Spleen (tissue), 13 donors: ENCODE measurements at places on chromosomes 1 and 21.

DNA sequence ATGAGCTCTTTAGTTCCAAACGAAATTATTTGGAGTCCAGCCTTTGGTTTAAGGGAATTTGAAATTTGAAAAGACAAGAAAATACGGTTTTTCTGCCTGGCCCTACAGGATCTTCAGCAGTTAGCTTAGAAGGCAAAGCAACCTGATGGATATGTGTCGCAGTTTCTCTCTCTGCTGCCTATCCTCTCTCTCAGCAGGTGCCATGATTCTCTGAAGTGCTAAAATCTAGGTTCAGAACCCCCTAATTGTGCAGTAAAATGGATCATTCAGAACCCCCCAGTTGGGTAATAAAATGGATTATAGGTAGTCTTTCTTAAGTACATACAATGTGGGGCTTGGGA, 446 bp upstream of the DEPDC1 start:
- H3K36me3 ChIP-seq, result no peaks in the 10 kb centered on the region
- H3K4me1 ChIP-seq, result peaks cover 30% of the 10 kb centered on the region
- no peak overlapping the region for H3K27ac ChIP-seq
- peak overlapping the region; percentile 55 for H3K4me3 ChIP-seq
- DNase-seq, result no peak

DNA sequence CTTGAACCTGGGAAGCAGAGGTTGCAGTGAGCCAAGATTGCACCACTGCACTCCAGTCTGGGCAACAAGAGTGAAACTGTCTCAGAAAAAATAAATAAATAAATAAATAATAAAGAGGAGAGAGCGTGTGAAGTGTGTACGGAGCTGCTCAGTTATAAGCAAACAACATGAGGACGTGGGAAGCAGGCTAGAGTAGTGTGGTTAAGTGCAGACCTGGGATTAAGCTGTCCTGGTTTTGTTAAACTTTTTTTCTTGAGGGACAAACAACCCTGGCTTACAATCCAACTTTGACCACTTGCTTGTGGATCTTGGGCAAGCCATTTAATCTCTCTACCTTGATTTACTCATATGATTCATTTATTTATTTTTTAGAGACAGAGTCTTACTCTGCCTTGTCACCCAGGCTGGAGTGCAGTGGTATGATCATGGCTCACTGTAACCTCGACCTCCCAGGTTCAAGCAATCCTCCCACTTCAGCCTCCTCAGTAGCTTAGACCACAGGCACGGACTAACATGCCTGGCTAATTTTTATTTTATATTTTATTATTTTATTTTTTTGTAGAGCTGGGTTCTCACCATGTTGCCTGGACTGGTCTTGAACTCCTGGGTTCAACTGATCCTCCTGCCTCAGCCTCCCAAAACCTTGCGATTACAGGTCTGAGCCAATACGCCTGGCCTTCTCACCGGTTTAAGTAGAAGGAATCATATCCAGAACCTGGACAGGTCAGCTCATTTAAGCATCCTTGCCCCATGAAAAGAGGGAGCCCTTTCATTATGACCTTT, 52.7 kb downstream of the RPS6KA1 start:
- no peaks in the 10 kb centered on the region for H3K36me3 ChIP-seq
- no peaks in the 10 kb centered on the region for H3K27me3 ChIP-seq

DNA sequence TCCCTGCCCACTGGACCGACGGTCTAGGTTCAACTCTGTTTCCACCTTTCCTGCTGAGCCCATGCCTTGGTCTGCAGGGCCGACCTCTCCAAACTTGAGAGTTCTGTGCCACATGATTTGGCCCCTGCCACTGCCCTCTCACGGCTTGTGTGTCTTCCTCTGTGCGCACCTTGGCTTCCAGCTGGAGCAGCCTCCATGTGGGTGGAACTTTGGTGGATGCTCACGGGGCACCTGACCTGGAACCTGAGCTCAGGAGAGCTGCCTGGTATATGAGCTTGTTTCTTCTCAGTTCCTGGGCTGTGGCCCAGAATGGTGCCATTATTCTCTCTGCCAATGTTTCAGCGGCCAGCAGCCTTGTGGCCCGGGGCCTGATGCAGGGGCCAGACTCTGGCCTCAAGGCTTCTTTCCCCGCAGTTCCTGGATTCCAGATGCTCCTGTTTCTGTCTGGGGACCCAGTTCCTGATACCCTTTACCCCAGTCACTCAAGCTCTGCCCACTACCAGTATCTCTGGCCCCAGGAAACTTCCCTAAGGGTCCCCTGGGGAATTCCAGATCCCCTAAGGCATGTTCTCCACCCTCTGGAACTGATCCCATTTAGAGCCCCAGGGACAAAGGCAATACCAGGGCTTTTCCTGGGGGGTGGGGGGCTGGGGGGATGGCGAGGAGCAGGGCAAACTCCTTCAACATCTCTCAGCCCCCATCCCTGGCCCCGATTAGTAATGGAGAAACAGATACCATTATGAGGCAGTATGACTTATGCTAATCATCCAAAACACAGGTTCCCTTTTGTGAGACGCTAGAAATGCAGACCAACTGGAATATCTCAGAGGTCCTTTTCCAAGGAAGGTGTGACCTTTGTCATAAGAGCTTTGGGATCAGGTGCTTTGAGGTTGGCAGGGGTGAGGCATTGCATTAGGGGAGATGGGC, 11.1 kb downstream of the QSOX1 start:
- no peak overlapping the region for H3K27ac ChIP-seq
- H3K36me3 ChIP-seq, result peaks cover 3% of the 10 kb centered on the region
- H3K4me3 ChIP-seq, result no peak overlapping the region

DNA sequence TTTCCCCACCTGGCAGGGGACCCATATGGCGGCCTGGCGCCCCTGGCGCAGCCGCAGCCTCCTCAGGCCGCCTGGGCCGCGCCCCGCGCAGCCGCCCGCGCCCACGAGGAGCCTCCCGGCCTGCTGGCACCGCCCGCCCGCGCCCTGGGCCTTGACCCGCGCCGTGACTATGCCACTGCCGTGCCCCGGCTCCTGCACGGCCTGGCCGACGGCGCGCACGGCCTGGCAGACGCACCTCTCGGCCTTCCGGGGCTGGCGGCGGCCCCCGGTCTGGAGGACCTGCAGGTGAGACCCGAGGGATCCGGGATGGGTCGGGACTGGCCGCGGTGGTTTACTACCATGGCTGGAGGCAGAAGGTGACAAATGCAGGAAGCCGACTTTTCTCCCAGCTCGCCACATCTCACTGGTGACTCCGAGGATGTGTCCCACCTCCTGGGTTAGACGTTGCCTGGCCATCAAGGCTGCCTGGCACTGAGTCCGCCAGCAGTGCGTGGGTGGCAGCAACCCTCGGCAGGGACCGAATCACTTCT, 1.1 kb downstream of the TFAP2E start:
- DNase-seq, result peak; percentile 71
- H3K4me1 ChIP-seq, result peaks cover 66% of the 10 kb centered on the region
- no peaks in the 10 kb centered on the region for H3K36me3 ChIP-seq
- H3K27me3 ChIP-seq, result peaks cover 20% of the 10 kb centered on the region
- no peak overlapping the region for H3K27ac ChIP-seq
- no peak overlapping the region for H3K4me3 ChIP-seq

- DNase-seq, result no peak
- no peaks in the 10 kb centered on the region for H3K4me1 ChIP-seq
- no peak overlapping the region for H3K27ac ChIP-seq
- H3K36me3 ChIP-seq, result no peaks in the 10 kb centered on the region
- H3K4me3 ChIP-seq, result no peak overlapping the region
- no peaks in the 10 kb centered on the region for H3K27me3 ChIP-seq
Measured at GRCh38 chr21:21688889-21689288, 690.7 kb downstream of the NCAM2 start.

DNA sequence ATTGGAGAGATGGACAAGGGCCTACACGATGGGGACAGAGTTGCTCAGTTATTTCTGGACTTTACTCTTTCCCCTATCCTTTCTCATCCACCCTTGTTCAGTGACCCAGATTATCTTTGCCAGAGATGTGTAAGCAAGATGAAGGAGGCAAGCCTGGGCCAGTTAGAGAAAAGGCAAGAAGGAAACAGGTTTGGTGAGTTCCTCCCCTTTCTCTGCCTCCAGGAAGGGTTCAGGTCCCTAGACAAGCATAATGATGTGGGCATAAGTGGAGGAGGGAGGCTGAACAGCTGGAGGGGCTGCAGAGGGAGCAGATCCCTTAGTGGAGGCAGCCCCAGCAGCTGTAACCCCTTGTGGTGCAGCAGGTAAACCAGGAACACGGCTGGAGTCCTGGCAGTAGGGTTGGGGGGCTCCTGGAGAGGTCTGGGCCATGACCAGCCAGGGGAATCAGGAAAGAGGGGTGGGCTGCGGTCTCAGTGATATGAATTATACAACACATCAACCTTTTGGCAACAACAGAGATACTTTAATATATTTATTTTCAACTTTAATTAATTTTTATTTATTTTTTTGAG, 9.2 kb upstream of the CDC42 start:
- H3K4me3 ChIP-seq, result no peak overlapping the region
- H3K4me1 ChIP-seq, result peaks cover 52% of the 10 kb centered on the region
- no peak overlapping the region for H3K27ac ChIP-seq
- DNase-seq, result peak; percentile 55
- H3K36me3 ChIP-seq, result no peaks in the 10 kb centered on the region

DNA sequence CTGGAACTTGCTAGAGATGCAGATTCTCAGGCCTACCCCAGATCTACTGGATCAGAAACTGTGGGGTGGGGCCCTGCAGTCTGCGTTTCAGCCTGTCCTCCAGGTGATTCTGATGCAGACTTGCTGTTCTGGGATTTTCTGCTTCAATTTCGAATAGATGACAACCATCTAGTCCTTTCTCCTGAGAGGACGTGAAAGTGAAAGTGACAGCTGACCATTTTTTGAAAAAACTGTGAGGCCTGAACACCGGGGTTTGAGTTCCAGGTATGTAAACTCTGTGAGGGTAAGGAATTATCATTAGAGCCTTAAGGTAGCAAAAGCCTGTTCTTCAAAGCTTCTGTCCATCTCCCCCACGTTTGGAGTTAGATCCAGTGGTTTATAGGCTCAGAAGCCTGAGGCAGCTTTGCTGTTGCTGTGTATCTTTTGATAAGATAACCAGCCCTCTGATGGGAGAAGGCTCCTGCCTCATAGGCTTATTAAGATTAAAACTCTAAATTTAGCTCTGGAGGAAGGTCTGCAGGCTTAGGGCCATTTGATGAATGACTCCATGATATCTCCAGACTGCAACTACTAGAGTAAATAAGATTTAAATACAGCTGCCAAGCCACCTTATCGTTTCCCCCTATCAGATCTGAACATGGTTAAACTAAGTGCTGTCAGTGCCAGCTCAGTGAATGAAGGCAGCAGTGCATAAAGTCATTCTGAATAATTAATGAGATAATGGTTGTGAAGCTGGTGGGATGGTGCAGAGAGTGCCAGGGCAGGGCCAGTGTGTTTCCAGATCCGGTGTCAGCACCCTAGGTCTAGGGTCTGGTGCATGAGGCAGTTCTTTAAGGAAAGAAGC, 335.2 kb downstream of the HHAT start:
- H3K36me3 ChIP-seq, result no peaks in the 10 kb centered on the region
- no peak overlapping the region for H3K27ac ChIP-seq
- no peaks in the 10 kb centered on the region for H3K27me3 ChIP-seq
- H3K4me1 ChIP-seq, result peaks cover 4% of the 10 kb centered on the region
- no peak overlapping the region for H3K4me3 ChIP-seq

DNA sequence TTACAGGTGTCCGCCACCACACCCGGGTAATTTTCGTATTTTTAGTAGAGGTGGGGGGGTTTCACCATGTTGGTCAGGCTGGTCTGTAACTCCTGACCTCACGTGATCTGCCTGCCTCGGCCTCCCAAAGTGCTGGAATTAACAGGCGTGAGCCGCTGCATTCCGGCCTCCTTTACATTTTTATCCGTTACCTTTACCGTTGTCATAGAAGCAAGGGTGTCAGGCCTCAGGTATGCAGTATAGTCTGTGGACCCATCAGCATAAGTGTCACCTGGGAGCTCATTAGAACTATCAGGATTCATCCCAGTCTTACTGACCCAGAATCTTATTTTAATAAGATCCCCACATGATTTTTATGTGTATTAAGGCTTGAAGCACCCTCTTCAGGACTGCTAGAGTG, 5.4 kb downstream of the CDC42 start:
- H3K36me3 ChIP-seq, result no peaks in the 10 kb centered on the region
- H3K4me1 ChIP-seq, result peaks cover 86% of the 10 kb centered on the region
- no peaks in the 10 kb centered on the region for H3K27me3 ChIP-seq
- no peak for DNase-seq

GRCh38 chr1:18413541-18414305, 67.0 kb upstream of the KLHDC7A start:
- H3K4me1 ChIP-seq, result no peaks in the 10 kb centered on the region
- H3K27me3 ChIP-seq, result peaks cover 7% of the 10 kb centered on the region
- no peak overlapping the region for H3K27ac ChIP-seq
- no peaks in the 10 kb centered on the region for H3K36me3 ChIP-seq

GRCh38 chr1:211876851-211877590, 46.5 kb upstream of the LPGAT1 start:
- no peak overlapping the region for H3K27ac ChIP-seq
- H3K36me3 ChIP-seq, result no peaks in the 10 kb centered on the region
- no peaks in the 10 kb centered on the region for H3K27me3 ChIP-seq
- no peak for DNase-seq

GRCh38 chr1:93614986-93615581, 66.6 kb downstream of the BCAR3 start:
- peak overlapping the region; percentile 35 for H3K27ac ChIP-seq
- no peaks in the 10 kb centered on the region for H3K36me3 ChIP-seq
- no peaks in the 10 kb centered on the region for H3K27me3 ChIP-seq

- peak; percentile 98 for DNase-seq
- H3K4me1 ChIP-seq, result peaks cover 66% of the 10 kb centered on the region
- H3K27me3 ChIP-seq, result no peaks in the 10 kb centered on the region
- no peaks in the 10 kb centered on the region for H3K36me3 ChIP-seq
- H3K4me3 ChIP-seq, result peak within 1 kb of the TSS; percentile 87
- peak within 1 kb of the TSS; percentile 94 for H3K27ac ChIP-seq
Measured at GRCh38 chr1:205321162-205321958, at the start of gene NUAK2. NUAK2 (minus strand) TSS chr1:205321745; CDS start chr1:205321628, 117 bp downstream.
